ENCODE measurements at places on chromosomes 6 and 20.
A peak's percentile ranks its signal among the peaks of the same experiment; 100 is the strongest.

- no peak for DNase-seq
These were observed 958 bp downstream of the MLIP start for GRCh38 chr6:54112151-54112650.

DNA sequence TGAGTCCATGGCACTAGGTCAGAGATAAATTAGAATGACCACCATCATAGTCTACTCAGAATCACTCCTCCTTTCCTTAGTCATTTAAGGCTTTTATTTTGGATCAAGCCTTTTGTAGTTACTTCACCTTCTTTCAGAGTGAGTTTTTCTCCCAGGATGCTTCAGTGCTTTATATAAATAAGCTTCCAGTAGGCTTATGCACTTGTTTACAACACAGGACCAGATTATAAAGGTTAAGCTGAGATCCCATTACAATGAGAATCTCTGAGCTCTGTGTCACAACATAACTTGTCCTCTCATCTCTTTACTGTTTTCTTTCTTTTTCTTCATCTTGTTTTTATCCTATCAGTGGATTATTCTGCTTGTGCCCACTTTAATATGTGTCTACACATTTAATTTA lies 47.9 kb downstream of the CEP57L1 start:
- DNase-seq, result peak; percentile 37

GRCh38 chr6:140320081-140321080 lies 945.9 kb upstream of the CITED2 start:
- DNase-seq, result no peak

DNA sequence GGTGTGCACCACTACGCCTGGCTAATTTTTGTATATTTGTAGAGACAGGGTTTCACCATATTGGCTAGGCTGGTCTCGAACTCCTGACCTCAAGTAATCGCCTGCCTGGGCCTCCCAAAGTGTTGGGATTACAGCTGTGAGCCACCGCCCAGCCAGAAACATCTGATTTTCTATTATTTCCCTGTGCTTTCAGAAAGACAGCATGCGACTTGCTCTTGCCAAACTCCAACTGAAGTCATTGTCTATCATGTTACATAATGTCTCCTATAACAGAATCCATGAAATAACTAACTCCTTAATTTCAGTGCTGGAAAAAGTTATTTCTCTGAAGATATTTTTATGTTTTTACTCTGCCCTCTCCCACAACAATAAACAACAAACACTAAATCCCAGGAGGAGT lies 8.5 kb downstream of the RMND1 start:
- no peak for DNase-seq

GRCh38 chr20:6051505-6051904 lies 2.4 kb downstream of the LRRN4 start:
- no peak for DNase-seq

DNA sequence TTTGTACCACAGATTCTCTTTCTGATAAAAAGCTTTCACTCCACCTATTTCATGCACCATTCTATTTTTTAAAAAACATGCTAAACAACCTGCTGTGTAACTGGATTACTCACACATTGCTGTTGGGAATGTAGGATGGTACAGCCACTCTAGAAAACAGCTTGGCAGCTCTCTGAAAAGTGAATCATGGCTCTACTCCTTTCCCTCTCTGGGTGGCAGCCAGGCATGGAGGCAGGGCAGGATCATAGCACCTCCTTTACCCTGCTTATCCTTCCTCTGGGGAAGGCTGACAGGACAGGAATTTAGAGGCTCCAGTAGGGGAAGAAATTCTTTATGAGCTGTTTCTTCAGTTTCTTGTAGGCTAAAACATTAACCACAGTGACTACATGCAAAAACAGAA lies 6.7 kb upstream of the VNN2 start:
- no peak for DNase-seq

DNA sequence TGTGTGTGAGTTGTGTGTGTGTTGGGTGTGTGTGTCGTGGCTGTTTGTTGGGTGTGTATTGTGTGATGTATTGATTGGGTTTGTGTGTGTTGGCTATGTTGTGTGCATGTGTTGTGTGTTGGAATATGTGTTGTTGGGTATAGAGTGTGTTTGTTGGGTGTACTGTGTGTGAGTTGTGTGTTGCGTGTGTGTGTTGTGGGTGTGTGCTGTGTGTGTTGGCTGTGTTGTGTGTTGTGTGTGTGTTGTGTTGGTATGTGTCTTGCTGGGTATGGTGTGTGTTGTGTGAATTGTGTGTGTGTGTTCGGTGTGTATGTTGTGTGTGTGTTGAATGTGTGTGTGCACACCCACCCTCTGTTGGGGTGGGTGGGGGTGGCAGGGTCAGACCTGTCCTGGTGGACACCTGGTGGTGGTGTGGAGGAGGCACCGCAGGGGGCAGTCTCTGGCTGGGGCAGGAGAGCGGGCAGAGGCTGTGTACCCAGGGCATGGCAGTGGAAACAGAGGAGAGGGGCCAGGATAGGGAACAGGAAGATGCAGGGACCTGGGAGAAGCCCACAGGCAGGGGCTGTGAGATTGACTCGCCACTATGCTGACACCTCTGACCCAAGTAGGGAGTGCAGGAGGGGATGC lies 25.5 kb upstream of the PXDC1 start:
- DNase-seq, result no peak

- no peak for DNase-seq
These were observed 19.6 kb downstream of the MARCKS start for GRCh38 chr6:113876695-113877094.

DNA sequence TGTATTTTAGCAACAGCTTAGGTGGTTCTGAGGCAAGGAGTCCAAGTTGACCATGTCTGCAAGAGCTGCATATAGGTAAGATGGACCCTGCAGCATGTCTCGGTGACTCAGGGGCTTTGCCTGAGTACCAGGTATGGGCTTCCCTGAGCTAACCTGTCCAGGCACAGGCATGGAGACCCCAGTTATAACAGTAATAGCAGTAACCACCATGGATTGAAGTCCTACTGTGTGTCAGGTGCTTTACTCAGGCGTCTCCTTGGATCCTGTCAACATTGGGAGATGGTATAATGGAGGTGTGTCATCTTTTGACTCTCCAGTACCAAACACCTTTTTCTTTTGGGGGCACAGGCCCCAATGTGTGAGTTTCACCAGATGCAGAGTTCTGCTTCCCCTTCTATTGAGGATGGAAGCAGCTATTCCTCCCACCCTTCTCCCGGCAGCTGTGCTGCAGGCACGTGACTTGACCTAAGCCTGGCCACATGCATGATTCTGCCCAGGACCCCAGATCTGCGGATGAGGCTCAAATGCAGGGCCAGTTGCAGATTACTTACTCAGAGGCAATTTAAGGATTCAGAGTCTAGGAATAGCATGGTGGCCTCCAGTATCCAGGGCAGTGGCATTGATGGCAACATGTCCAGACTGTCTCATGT lies 13.8 kb downstream of the TREM1 start:
- no peak for DNase-seq

- no peak for DNase-seq
These were observed 142.6 kb upstream of the PDE10A start for GRCh38 chr6:165805636-165806035.

- no peak for DNase-seq
These were observed 8.4 kb downstream of the IRF4 start for GRCh38 chr6:399785-400534.

DNA sequence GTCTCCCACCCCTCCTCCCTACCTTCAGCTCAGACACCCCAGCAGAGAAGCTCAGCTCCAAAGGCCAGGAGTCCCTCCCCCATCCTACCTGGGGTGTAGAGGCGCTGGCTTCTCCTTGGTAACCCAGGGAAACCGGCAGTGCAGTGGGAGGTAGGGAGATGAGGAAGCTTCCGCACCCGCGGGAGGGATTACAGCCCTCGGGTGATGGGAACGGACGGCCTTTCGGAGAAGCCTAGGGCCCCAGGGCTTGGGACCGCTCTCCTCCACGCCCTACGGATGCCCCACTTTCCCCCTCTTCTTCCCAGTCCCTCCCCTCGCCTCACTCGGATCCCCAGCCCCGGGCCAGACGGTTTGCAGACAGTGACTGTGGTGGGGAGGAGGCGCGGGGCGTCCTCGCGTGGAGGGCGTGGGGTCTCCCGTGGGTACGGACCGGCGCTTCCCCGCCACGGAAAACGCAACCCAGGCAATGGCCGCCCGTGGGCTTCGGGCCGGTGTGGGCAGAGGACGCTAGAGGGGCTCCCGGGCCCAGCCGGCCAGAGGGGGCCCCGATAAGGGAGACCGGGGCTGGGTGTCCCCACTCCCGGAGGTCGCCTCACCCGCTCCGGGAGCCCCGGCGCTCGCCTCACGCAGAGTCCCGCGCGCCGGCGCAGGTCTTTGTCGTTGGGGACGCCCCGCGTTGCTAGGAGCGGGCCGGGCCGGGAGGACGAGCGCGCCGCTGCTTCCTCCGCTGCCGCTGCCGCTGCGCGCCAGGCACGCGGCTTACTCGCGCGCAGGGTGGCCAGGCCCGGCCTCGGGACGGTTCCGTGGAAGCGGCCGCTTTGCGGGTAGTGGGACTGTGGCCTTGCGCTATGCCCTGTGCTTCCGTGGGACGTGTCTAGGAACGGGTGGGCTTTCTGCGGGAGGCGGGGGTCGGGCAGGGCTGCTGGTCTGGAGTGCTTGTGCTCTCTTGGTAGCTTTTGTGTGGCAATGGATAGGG lies 15.8 kb downstream of the AARS2 start:
- no peak for DNase-seq

- no peak for DNase-seq
These were observed 379.9 kb downstream of the CD109 start for GRCh38 chr6:74075896-74076295.

GRCh38 chr6:120938876-120939472 lies 395.3 kb downstream of the TBC1D32 start:
- DNase-seq, result no peak

DNA sequence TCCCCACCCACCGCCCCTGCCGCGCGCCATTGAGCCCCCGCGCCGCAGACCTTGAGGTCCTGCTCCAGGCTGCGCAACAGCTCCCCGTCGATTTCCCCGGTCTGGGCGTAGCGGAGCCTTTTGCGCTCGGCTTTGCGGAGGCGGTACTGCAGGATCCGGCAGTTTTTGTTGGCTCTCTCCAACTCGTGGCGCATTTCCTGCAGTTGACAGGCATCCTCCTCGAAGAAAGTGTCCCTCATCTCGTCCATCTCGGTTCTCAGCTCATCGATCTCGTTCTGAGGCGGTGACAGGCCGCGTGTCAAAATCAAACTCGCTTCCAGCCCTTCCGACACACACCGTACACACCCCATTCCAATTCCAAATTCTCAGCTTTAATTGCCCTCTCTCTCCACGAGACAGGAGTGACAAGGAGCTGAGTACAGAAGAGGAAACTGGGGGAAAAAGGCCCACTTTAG lies 4.3 kb downstream of the MTCL3 start:
- peak; percentile 34 for DNase-seq

- no peak for DNase-seq
These were observed 210.1 kb downstream of the TFAP2C start for GRCh38 chr20:56839222-56839621.

DNA sequence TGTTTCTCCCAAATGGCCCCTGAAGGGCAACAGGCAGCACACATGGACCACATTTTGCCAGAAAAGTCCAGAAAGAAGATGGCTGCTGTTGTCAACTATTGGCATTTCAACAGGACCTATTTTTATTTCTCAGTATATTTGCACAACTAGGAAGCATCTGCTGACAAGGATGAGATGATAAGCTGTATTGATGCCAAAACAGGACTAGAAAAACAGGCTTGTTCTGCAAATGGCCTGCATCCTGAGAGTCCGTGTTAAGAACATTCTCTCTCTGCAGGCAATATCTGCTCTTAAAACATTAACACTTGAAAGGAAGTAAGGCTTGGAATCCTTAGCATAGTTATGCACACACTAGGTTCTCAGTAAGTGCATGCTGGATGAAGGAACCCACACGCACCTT lies 283.7 kb downstream of the ESR1 start:
- no peak for DNase-seq

- DNase-seq, result no peak
These were observed 26.3 kb upstream of the NAA20 start for GRCh38 chr20:19990850-19991249.
